ENCODE measurements at places on chromosomes 4 and X. TPM values are rescaled to one million over a fixed set of nuclear protein-coding genes. Genes with fewer than 3 reads are reported as not detected.

- H3K27me3 ChIP-seq = no peaks in the 10 kb centered on the region
- H3K27ac ChIP-seq = no peak overlapping the region
- H3K4me1 ChIP-seq = no peaks in the 10 kb centered on the region
- no peak for DNase-seq
- H3K36me3 ChIP-seq = no peaks in the 10 kb centered on the region
Observed at GRCh38 chr4:105543346-105543745, 9.1 kb upstream of the ARHGEF38 start.

- H3K4me3 ChIP-seq = no peak overlapping the region
- H3K27me3 ChIP-seq = no peaks in the 10 kb centered on the region
- no peak overlapping the region for H3K27ac ChIP-seq
- no peaks in the 10 kb centered on the region for H3K4me1 ChIP-seq
- H3K36me3 ChIP-seq = no peaks in the 10 kb centered on the region
Observed at GRCh38 chr4:61872983-61873382, 672.9 kb downstream of the ADGRL3 start.

DNA sequence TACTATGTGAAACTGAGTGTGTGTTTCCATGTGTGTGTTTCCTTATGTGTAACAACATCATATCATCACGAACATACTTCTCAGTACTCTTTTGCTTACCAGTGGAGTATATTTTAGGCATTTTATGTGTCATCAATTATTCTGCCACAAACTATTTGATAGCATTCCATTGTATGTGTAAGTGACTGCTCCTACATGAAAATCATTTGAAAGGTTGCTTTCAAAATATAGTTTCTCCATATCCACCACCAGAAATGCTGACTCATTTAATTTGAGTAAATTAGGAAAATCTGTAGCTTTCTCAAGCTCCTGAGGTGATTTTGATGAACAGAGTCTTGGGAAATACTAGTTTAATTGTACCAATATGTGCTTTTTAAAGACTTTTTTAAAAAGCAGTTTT is 376.2 kb downstream of the PCDH18 start:
- no peaks in the 10 kb centered on the region for H3K36me3 ChIP-seq
- no peak overlapping the region for H3K27ac ChIP-seq
- no peaks in the 10 kb centered on the region for H3K4me1 ChIP-seq

- no peaks in the 10 kb centered on the region for H3K4me1 ChIP-seq
- H3K4me3 ChIP-seq = no peak overlapping the region
- no peak for DNase-seq
- H3K27me3 ChIP-seq = no peaks in the 10 kb centered on the region
- H3K36me3 ChIP-seq = no peaks in the 10 kb centered on the region
- no peak overlapping the region for H3K27ac ChIP-seq
Observed at GRCh38 chr4:93495346-93495745, 333.2 kb upstream of the ATOH1 start.

MSANTD1 gene
- total RNA-seq = not detected

DNA sequence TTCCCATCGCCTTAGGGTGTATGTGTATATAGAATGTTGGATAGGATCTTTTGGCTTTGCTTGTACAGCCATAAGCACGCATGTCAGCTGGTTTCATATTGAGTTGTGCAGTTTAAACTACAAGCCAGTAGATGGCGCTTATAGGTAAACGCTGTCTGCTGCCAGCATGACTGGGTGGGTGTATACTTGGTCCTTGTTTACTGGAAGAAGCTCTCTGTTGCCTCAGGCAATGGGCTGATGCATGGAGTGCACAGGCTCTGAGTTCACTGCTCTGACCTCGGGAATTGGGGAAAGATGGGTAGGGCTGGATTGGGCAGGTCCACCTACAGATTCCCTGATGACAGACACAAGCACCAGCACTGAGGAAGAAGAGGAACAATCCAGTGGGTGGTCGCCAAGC is 831.5 kb downstream of the STIM2 start:
- no peak overlapping the region for H3K27ac ChIP-seq
- no peaks in the 10 kb centered on the region for H3K36me3 ChIP-seq
- no peak overlapping the region for H3K4me3 ChIP-seq
- H3K4me1 ChIP-seq = no peaks in the 10 kb centered on the region
- DNase-seq = no peak
- no peaks in the 10 kb centered on the region for H3K27me3 ChIP-seq

DNA sequence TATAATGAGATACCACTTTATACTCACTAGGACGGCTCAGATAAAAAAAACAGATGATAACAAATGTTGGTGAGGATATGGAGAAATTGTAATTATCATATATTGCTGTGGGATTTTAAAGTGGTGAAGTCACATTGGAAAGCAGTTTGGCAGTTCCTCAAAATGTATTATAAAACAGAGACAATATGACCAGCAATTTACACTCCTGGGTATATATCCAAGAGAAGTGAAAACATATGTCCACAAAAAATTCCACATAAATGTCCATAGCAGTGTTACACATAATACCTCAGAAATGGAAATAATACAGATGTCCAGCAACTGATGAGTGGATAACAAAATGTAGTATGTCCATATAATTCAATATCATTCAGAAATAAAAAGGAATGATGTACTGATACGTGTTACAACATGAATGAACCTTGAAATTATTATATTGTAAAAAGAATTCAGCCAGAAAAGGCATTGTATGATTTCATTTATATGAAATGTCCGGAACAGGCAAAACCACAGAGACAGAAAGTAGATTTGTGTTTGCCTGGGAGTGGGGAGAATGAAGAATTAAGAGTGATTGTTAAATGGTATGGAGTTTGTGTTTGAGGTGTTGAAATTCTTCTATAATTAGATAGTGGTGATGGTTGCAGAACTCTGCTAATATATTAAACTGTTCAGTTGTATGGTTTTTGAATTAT is 220.9 kb downstream of the SLC7A11 start:
- no peaks in the 10 kb centered on the region for H3K36me3 ChIP-seq
- H3K4me3 ChIP-seq = no peak overlapping the region
- H3K27me3 ChIP-seq = no peaks in the 10 kb centered on the region
- no peak overlapping the region for H3K27ac ChIP-seq

PWWP3B gene
- not detected for total RNA-seq

Data from ascending aorta (tissue), 2 donors.